ENCODE measurements at places on chromosomes 3 and 15. TPM values are rescaled to one million over a fixed set of nuclear protein-coding genes. Genes with fewer than 3 reads are reported as not detected.

PTPRG gene
- 167 TPM for total RNA-seq

CSTA gene
- 3.7 TPM for total RNA-seq

DAZL gene
- total RNA-seq, result under 0.01 TPM

SLC28A1 gene
- not detected for total RNA-seq

ST3GAL6 gene
- 1.3 TPM for total RNA-seq

RAB5A gene
- total RNA-seq, result 81.3 TPM

SELENOT gene
- 108 TPM for total RNA-seq

Measured in hair follicle dermal papilla cell (primary cell).